Inflammatory macrophage treated with lipopolysaccharide for 1 hour (primary cell): ENCODE measurements at places on chromosomes 11 and 22.

DNA sequence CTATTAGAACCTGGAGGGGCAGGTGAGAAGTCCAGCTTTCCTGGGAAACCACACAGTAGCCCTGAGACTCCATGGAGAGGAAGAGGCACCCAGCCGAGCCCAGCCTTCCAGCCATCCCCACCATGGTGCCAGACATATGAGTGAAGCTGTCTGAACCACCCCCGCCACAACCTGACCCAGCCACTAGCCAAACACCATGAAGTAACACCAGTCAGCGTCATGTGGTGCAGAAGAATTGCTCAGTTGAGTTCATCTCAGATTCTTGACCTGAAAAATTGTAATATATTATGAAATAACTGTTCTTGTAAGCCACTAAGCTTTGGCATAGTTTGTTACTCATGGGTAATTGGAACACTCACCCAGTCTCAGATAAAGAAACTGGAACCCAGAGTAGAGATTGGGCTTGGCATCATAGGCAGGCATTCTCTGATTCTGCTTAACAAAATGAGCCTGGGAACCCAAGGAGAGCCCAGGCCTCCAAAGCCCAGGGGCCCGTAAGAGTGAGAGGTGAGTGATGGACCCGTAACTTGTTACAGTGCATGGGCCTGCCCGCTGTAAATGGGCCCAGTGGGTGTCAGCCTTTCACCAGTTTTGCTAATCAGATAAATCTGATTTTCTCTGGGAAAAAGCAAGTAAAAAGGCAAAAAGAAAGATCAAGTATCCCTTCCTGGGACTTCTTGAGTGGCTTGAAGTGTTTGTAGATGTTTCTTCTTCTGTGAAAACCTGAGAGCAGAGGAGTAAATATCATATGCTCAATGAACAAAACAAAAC is 305.5 kb downstream of the DDX10 start:
- DNase-seq, result no peak

DNA sequence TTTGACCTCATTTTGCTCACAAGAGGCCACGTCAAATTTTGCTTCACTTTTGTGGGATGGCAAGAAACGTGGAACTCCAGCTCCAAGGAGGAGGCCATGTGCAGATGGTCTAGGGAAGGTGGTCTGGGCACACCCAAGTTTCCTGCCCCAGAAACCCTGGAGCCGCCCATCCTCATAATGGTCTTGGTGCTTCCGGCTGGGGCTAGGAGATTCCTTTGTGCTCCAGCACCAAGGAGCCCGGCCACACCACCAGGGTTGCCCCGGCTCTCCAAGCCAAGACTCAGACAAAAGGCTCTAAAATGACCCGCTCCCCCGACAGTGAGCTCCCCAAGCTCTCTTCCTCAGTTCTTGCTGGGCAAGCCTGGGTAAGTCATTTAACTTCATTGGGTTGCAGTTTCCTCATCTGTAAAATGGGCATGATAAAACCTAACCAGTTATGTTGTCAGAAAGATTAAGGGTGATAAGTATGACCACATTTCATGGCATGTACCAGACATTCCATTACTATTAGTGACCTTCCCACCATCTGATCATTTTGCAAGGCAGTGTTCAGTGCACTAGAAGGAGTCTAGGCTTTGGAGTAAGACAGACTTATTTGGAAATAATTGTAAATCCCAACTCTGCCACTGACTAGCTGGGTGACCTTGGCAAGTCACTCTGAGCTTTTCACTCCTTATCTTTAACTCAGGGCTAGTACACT is 23.3 kb downstream of the DKK3 start:
- no peak for DNase-seq

DNA sequence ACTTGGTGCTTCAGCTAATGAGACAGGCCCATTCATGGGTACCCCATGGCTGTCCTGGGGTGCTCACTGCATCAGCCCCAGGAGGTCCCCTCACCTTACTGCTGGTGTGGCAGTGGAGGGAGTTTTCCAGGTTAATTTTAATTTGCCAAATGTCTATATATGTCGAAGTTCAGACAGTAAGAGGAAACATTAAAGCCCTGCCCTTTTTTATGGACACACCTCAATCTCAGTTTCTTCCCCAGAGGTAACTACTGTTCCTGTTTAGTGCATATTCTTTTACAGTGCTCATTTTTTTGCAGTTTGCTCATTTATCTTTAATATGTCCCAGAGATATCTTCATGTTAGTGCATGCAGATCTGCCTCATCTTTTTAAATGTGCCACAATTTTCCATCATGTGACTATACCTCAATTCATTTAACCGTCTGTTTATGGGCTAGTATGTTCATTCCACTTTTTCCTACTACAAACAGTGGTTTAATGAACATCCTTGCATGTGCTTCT is 11.6 kb downstream of the PANX1 start:
- no peak for DNase-seq

DNA sequence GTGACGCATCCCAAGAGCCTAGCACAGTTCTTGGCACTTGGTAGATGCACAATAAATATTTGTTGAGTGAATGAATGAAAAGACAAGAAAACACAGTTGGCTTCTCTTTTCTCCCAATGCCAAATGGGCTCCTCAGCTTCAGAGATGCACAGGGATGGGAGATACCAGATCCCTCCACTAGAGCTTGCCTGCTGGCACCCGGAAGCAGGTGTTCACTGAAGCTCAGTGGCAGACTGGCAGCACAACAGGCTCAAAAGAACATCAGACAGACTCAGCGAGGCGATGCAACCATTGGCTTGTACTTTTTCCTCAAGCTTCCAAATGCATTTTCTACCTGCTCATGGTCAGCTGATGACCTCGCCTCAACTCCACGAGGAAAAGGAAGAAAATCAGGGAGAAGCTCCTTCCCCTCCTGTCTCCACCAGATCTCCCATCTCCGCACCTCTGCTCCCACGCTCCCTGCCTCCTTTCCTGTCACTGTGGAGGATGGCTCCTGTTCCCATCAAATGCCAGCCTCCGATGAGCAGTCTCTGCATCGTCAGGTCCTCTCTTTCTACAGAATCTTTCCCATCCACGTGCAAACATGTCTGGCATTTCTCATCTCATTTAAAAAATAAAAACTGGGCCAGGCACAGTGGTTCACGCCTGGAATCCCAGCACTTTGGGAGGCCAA is 5.8 kb downstream of the RAPSN start:
- DNase-seq, result no peak
